ENCODE measurements at places on chromosomes 5 and 9. TPM values are rescaled to one million over a fixed set of nuclear protein-coding genes. Genes with fewer than 3 reads are reported as not detected.

GRCh38 chr5:77643654-77644370 lies 5.3 kb upstream of the OTP start:
- H3K36me3 ChIP-seq, result no peaks in the 10 kb centered on the region
- H3K27me3 ChIP-seq, result peaks cover 72% of the 10 kb centered on the region
- no peak overlapping the region for H3K4me3 ChIP-seq
- no peak for DNase-seq

GRCh38 chr9:69647804-69648203 lies 24.4 kb downstream of the APBA1 start:
- no peak overlapping the region for H3K4me3 ChIP-seq
- H3K27me3 ChIP-seq, result no peaks in the 10 kb centered on the region
- no peaks in the 10 kb centered on the region for H3K4me1 ChIP-seq
- no peak for DNase-seq
- H3K27ac ChIP-seq, result no peak overlapping the region
- H3K36me3 ChIP-seq, result no peaks in the 10 kb centered on the region

Gene PCDHB3
- not detected for total RNA-seq

Gene MZB1
- total RNA-seq, result 1.1 TPM

All from CD4-positive, alpha-beta memory T cell (primary cell).